Thoracic aorta endothelial cell (primary cell): ENCODE measurements at places on chromosomes 5 and 9. TPM values are rescaled to one million over a fixed set of nuclear protein-coding genes. Genes with fewer than 3 reads are reported as not detected.

MACIR gene
- 20.5 and 25.6 TPM in 2 replicates for total RNA-seq

ESM1 gene
- total RNA-seq, result 411 and 422 TPM in 2 replicates

GADD45G gene
- 0.29 and 0.53 TPM in 2 replicates for total RNA-seq

ENHO gene
- total RNA-seq, result 0.22 TPM in 1 of 2 replicates, not detected in the other

INSL6 gene
- not detected in 2 replicates for total RNA-seq

SLC46A2 gene
- not detected in 2 replicates for total RNA-seq

CEL gene
- total RNA-seq, result 0.14 and 0.53 TPM in 2 replicates

DMRT3 gene
- not detected in 2 replicates for total RNA-seq

SCGB3A2 gene
- total RNA-seq, result not detected in 2 replicates

GFPT2 gene
- total RNA-seq, result 0.43 and 2.4 TPM in 2 replicates

PCDHA10 gene
- 0.07 and 0.27 TPM in 2 replicates for total RNA-seq
